ENCODE measurements at places on chromosomes 16 and 17.

DNA sequence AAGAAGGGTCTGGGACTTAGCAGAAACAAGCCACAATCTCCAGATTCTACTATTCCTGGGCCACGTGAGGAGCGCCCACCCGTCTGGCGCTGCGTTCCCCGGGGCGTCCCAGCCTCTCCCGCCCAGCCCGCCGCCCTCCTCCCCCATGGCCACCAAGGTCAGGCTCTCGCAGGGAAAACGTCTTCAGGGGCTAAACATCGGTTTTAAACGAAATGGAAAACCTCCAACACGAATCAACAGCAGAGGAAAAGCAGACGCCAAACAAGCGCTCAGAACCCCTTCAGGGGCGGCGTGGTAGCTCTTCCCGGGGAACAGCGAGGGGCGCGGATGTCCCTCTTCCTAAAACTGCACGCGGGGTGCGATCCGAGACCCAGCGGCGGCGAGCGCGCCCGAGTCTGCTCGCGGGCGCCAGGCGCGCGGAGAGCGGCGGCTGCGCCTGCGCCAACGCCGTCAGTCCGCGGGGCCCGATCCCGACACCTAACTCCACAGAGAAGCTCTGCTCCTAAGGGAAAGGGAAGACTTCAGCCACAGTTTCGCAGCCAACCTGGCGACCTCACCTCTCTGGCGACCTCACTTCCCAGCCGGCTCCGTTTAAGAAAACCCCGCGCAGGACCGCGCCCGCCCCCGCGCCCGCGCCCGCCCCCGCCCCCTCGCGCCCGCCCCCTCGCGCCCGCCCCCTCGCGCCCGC is 505 bp upstream of the COG1 start:
- DNase-seq = peak; percentile 81

DNA sequence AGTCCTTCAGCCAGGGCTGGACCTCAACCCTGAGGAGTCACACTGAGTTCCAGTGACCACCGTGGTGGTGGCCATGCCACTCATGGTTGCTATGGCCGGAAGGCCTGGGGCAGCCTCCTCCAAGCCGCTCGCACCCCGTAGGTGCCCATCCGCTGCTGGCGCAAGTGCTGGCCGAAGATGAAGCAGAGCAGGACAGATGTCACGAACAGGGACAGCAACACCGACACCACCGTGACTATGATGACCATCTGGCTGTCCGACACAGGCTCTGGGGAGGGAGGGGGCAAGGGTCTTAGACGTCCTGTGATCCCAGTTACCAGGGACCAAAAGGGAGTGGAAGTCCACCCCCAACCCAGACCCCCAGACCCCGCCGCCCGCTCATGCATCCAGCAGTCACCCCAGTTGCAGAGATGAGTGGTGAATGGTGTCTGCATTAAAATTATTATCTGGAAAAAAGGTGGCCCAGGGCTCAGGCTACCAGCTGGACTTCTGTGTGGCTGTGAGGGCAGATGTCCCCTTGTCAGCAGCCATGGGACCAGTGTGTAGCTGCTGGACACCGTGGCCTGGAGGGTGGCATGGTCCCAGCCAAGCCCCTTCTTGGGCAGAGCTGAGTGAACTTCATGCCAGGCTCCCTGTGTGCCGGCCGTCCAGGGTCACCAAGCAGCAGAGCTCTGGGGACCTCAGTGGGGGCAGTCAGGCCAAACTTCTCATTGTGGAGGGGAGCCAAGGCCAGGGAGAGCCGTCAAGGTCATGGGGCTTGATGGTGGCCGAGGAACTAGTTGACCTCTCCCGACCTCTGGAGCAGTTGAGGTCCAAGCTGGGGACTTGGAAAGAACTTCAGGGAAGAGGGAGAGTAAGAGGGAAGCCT is 4.7 kb downstream of the PRR29 start:
- no peak for DNase-seq

DNA sequence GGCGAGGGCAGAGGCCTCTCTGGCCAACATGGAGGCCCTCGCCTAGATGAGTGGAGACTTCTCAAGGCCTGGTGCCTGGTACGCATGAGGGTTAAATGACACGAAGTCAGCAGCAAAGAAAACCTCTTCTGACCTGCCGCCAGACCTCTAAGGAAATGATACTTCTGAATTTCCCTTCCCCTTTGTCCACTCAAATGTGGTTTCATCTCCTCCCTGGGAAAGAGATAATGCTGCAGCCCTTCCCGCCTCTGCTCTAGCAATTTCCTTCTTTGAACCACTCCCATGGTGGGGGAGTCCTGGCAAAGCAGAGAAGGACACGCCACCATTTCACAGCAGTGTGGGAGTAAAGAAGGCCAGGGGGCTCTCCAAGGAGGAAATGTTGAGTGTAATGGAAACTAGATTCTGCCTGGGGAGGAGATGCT is 65.7 kb upstream of the BCAR1 start:
- no peak for DNase-seq

DNA sequence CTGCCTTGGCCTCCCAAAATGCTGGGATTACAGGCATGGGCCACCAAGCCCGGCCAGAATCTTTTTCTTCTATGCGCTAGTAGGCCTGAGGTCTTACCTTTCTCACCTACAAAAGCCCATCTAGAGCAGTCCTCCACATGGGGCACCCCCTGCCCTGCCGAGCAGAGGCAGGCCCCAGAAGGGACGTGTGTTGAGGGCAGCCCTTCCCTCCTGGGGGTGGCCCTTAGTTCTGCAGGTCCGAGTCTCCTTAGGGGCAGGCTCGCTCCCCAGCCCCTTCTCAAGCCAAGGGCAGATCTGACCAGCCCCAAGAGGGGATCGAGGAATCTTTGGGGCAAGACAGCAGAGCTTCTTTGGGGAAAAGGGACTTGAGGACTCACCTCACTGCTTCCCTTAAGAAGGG is 17.9 kb upstream of the ALDH3A1 start:
- DNase-seq = no peak

GRCh38 chr17:77441940-77442339 is 301.2 kb downstream of the SEC14L1 start:
- no peak for DNase-seq

- no peak for DNase-seq
Measured at GRCh38 chr16:21116148-21116693, 34.4 kb downstream of the DNAH3 start.

DNA sequence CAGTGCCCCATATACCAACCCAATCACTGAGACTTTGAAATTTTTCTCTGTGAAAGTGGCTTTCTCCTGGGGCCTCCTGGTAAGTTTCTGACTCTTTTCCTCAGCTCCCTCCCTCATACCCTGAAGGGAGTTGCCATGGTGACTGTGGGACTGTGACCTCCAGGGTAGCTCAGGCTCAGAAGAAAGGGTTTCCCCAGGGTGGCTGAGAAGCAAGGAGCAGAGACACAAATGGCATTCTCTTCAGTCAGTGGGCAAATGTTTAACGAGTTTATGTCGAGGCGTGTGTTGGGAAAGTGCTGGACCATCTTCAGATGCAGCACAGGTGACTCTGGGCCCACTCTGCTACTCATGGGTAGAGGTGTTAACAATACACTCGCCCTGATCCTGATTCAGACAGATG is 46.8 kb downstream of the MRPS23 start:
- DNase-seq = no peak

GRCh38 chr17:72394531-72394930 is 273.7 kb downstream of the SOX9 start:
- DNase-seq = no peak

GRCh38 chr16:8955828-8956227 is 7.9 kb downstream of the USP7 start:
- DNase-seq = no peak

DNA sequence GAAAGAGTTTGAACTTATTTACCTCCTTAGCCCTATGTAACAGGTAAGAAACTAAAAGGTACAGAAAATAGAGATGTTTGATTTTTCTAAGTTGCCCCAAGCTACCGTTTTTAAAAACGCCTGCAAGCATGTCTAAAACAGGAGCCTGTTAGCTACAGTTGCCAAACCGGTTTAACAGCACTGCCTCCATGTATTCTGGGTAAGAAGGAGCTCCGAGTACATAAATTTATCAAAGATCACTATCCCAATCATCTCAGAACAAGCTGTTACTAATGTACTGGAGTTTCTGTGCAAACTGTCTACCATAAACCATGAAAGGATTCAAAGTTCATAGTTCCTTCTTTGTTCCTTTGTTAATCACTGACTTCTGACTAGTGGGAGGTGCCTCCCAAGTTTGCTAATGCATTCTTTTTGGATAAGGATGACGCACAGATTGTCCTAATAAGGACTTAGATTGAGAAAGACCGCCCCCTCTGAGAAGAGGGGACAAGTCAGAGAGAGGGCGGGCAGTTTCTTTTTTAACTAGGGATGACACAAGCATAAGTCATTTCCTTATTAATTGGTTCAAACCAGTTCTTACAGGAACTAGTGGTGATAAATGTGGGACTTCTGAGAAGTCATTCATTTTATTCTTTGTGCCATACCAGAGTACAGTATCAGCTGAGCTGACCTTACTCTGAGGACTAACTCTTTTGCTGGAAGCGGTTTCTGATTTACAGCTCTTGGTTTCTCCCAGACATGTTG is 55.3 kb downstream of the TUBD1 start:
- DNase-seq = no peak

- no peak for DNase-seq
Measured at GRCh38 chr16:56387396-56387795, 37.9 kb downstream of the AMFR start.

- DNase-seq = peak; percentile 97
Measured at GRCh38 chr17:61927208-61928100, at the start of gene INTS2. INTS2 (minus strand) TSS chr17:61927982; CDS start chr17:61926644, 1,338 bp downstream.

DNA sequence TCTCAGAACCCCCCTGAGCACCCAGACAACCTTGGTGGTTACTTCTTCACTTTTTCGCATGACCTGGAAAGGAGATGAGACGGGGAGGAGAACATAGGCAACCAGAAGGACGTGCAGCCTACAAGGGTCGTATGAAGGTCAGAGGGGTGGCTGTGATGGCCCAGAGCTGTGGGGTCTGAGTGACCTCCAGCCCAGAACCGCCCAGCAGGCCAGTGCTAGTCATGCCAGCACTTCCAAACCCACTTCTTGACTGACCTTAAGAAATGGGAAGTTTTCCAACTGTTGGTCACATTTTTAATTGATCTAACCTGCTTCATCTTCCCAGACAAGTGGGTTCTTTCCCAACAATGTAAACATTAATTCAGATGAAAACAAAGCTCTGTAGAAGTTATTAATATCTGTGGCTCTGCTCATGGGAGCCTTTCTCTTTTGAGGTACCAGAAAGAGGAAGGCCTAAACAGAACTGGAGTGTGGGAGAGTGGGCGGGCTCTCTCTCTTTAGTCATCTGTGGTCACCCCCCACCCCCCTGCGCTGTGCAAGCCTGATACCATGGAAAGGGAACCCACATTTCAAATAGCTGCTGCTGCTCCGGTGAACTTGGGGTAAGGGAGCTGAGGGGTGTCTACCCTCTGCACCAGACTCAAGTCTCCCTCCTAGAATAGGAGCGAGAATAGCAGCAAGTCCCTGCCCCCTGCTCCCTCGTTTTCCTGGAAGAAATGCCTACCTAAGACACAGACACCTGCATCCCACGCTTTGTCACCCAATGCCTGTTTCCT is 101.6 kb downstream of the RAB11FIP4 start:
- DNase-seq = no peak
